H9 (cell line): ENCODE measurements at places on chromosomes 16 and 17.
A peak's percentile ranks its signal among the peaks of the same experiment; 100 is the strongest.

DNA sequence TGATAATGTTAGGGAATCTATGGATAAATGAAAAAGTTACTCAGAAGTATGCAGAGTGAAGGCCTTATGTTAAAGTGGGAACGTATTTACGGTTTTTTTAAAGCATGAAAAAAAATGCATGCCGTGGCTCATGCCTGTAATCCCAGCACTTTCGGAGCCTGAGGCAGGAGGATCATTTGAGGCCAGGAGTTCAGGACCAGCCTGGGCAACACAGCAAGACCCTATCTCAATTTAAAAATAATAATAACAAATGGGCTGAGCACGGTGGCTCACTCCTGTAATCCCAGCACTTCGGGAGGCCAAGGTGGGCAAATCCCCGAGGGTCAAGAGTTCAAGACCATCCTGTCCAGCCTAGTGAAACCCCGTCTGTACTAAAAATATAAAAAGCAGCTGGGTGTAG lies 6.0 kb downstream of the POLR2A start:
- DNase-seq: no peak

GRCh38 chr17:7293159-7293558 lies 1.3 kb downstream of the YBX2 start:
- DNase-seq: no peak

GRCh38 chr17:34542700-34543336 lies 36.6 kb upstream of the TMEM132E start:
- DNase-seq: peak; percentile 68

- no peak for DNase-seq
Observed at GRCh38 chr16:10210944-10211343, 28.7 kb upstream of the GRIN2A start.

DNA sequence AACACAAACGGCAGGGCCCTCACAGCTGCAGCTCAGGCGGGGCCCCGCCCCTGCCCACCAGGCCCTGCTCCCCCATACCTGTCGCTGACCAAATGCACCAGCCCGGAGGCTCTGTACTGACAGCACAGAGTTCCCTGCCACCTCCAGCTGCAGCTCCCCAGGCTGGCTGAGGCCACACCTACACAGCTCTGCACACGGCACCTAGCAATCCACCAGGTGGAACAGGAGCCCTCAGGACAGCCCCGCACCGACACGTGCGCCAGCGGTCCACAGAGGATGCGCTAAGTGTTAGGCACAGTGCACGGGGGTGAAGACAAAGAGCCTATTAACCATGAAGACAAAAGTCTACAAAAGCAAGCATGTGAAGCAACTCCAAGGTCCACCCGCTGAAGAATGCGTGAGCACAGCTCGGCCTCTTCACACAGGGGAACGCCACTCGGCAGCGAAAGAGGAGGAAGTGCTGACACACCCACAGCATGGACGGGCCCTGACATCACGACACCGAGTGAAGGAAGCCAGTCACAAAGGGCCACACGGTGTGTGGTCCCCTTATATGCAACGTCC lies 5.4 kb downstream of the ZCCHC14 start:
- DNase-seq: peak; percentile 73

DNA sequence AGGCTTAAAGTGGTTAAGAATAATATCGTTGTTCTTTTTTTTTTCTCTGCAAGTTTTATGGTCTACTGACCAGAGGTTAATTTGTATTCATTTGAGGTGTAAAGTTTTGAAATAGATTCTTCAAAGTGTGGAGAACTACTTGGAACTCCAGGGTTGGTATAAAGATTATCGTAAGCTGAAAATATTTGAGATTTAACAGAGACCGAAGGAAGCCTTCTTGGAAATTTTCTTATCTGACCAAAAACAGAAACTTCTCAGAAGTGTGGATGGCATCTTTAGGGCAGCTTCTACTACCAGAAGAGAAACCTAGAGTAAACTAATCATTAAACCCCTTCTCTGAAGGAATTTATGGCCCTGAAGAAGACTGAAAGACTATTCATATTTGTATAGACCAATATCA lies 206.8 kb upstream of the MON1B start:
- no peak for DNase-seq
